ENCODE measurements at places on chromosomes 5 and 9.

- DNase-seq: no peak
These were observed 626.2 kb downstream of the TLR4 start for GRCh38 chr9:118330191-118330986.

- no peak for DNase-seq
These were observed 39.5 kb downstream of the MED10 start for GRCh38 chr5:6338871-6339270.

DNA sequence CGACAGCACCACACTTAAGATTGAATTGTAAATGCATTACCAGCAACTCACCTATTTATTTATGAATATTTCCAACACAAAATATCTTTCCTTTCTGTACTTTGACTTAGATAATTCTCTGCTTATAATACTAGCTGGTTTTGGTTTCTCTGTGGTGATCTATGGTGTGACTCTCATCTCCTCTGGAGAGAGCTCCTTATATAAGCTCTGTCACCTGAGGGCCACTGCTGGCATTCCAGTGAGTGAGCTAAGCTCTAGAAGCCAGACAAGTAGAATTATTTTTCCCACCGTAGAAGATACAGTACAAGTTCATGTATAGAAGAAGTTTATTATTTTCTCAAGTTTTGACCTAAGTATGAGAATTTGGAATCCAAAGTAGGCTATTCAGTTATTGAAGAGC lies 111.5 kb downstream of the CDC42SE2 start:
- DNase-seq: peak; percentile 71

DNA sequence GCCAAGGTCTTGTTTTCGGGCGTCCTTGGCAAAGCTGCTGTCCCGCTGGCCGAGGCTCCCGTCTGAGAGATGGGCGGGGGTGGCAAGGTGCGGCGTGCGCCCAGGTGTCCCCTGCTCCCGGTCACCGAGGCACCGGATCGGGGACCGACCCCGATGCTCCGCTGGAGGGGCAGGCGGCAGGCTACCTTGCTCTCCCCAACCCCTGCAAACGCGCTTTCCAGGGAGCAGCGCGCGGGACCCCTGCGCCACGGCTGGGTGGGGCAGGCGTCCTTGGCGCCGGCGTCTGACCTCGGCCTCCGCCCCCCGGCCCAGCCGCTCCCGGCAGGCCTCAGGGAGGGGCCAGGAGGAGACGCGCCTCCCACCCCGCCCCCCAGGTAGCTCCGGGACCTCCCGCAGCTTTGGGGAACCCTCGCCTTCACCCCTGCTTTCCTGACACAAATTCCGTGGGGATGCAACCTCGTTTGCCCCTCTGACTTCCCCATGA lies 551 bp downstream of the N4BP3 start:
- DNase-seq: no peak

DNA sequence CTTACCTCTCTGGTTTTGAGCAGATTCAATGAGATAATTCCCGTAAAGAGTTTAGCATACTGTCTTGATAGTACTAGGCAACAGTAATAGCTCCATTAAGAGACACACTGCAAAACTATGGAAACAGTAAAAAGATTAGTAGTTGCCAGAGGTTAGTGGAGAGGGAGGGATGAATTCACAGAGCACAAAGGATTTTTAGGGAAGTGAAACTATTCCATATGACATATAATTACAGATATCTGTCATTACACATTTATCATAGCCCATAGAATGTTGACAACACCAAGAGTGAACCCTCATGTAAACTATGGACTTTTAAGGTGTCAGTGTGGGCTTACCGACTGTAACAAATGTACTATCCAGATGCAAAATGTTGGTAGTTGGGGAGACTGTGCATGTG lies 176.4 kb upstream of the PLCXD3 start:
- DNase-seq: no peak

DNA sequence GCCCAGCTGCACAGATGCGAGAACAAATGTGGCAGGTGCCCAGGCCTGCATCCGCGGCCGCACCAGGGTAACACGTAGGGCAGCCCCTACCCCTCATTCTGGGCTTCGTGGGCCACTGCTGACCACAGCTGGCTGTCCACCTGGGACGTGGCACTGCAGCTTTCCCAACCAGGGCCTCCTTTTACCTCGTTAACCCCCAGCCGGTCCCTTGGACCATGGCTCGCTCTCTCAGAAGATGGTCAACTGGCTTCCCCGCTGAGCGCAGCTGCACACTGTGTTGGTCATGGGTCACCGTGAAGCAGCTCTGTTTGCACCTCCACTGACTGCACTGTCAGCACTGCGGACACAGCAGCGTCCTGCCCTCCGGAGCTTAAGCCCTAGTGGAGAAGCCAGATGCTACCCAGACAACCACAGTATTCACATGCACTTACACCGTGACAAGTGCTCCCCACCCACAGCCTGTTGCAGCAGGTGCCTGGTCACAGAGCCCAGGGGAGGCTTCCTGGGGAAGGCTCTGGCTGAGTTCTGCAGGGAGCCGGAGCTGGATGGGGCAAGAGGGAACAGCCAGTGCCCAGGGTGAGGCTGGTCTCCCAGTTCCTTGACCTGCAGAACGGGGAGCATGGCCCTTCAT lies 10.5 kb upstream of the PLEKHG4B start:
- no peak for DNase-seq

DNA sequence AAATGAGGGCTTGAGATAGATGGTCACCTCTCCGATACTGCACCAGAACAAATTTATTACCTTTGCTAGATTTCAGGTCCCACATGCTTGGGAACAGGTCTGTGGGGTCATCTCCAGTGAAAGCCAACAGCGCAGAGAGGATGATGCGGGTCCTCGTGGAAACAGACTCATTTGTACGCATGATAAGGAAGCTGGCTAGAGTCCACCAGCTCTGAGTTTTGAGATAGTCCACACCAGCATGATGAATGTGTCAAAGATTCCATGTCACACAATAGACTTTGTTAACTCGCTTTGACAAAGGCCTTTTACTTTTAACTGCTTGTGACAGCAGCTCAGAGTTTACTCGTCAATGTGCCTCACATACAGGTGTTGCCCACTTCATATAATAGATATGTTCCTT lies 105.4 kb upstream of the TBCA start:
- DNase-seq: no peak

- DNase-seq: peak; percentile 5
These were observed 3.6 kb upstream of the IL3 start for GRCh38 chr5:132056610-132057497.

DNA sequence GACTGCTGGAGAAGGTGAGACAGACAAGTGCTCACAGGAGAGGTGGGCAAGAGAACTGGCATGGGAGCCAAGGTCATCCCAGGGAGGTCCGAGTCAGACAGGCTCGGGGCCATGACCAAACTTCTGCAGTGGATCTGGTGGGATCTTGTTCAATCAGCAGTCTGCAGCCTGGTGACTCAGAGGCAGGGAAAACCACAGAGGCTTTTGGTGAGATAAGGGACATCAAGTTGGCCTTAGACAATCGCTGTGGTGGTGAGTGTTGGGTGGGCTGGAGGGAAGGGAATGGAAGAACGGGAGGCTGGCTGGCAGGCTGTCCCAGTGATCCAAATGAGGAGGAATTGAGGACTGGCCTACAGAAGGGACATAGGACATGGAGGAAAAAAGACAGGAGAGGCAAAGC lies 123.8 kb downstream of the TMEM174 start:
- DNase-seq: no peak

DNA sequence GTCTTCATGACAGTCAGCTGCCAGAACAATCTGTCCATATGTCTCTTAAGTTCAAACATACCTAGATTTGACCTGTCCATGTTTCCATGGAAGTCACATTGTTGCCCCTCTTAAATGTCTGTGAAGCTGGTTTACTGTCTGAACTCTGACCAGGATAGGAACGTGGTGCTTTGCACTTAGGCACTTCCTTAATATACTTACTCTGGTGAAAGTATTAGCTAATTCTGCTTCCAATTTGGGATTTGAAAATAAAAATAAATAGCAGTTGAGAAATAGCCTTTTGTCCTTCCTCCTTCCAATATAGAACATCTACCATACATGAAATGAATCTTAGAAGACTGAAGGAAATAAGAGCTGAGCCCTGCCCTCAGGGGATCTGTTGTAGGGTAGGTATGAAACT lies 524.5 kb upstream of the CLINT1 start:
- no peak for DNase-seq

- DNase-seq: no peak
These were observed 13.4 kb upstream of the XPA start for GRCh38 chr9:97710356-97711222.

GRCh38 chr9:81320909-81321482 lies 368.4 kb downstream of the TLE1 start:
- no peak for DNase-seq

DNA sequence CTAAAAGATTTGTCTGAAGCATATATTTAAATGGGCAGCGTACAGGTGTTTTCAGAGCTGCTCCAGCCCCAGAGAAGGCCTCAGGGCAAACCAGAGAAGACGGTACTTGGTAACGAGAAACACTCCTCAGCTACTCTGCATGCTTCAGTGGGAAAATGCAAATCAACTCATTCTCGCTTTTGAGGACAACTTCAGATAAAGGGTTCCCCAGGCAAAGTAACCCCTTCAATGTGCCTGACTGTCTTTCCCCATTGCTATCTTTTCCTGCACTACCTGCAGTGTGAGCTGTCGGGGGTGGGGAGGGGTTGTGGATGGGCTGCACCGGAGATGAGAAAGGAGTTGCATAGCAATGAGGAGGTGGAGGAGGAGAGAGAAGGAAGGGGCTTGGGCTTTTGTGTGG lies 339.7 kb upstream of the CLINT1 start:
- no peak for DNase-seq

GRCh38 chr5:43006424-43007202 lies 33.5 kb downstream of the ANXA2R start:
- DNase-seq: no peak

Data from posterior cingulate gyrus (tissue), 11 donors.